ENCODE measurements at places on chromosomes 7 and 10. TPM values are rescaled to one million over a fixed set of nuclear protein-coding genes. Genes with fewer than 3 reads are reported as not detected.

The RARRES2 gene
- total RNA-seq, result 2.2 TPM

The NUTM2B gene
- 1.0 TPM for total RNA-seq

The GDF10 gene
- not detected for total RNA-seq

The ACSM6 gene
- total RNA-seq, result not detected

The HDAC9 gene
- 0.15 TPM for total RNA-seq

The SEMA3D gene
- total RNA-seq, result 0.36 TPM

The FAM180A gene
- 0.73 TPM for total RNA-seq

The AMZ1 gene
- 1.5 TPM for total RNA-seq

The SPDYE2B gene
- not detected for total RNA-seq

The UMAD1 gene
- 17.3 TPM for total RNA-seq

The FAM170B gene
- not detected for total RNA-seq

The NPC1L1 gene
- total RNA-seq, result under 0.01 TPM

The TAS2R3 gene
- total RNA-seq, result 1.7 TPM

The CLCN1 gene
- not detected for total RNA-seq

The GHRHR gene
- total RNA-seq, result not detected

The HACD1 gene
- total RNA-seq, result 90.6 TPM

The GRID1 gene
- total RNA-seq, result not detected

The ATP6V0A4 gene
- 7.7 TPM for total RNA-seq

The CALHM3 gene
- total RNA-seq, result not detected

The CLDN3 gene
- not detected for total RNA-seq

The VDAC2 gene
- total RNA-seq, result 197 TPM

The C10orf88 gene
- 6.2 TPM for total RNA-seq

The C7orf57 gene
- total RNA-seq, result 0.62 TPM

The MOGAT3 gene
- not detected for total RNA-seq

The ADCYAP1R1 gene
- not detected for total RNA-seq

The OR9A2 gene
- 0.34 TPM for total RNA-seq

The STK32C gene
- 14.0 TPM for total RNA-seq

The UPK3B gene
- not detected for total RNA-seq

The MYO3A gene
- total RNA-seq, result not detected

The VWA2 gene
- total RNA-seq, result not detected

The BAIAP2L1 gene
- 24.0 TPM for total RNA-seq

The GRID2IP gene
- total RNA-seq, result not detected

The ARHGEF5 gene
- total RNA-seq, result 1.5 TPM

The SFRP4 gene
- total RNA-seq, result not detected

The POR gene
- total RNA-seq, result 177 TPM

The CLIP2 gene
- 20.3 TPM for total RNA-seq

The TUBAL3 gene
- not detected for total RNA-seq

The BHLHA15 gene
- total RNA-seq, result 0.33 TPM

The NUPR2 gene
- not detected for total RNA-seq

The GPR15LG gene
- not detected for total RNA-seq

The LRRC4 gene
- 0.62 TPM for total RNA-seq

The TMEM273 gene
- not detected for total RNA-seq

The DNAJC9 gene
- total RNA-seq, result 45.7 TPM

The APBB1IP gene
- total RNA-seq, result not detected
